ENCODE measurements at places on chromosomes 5 and 9.

DNA sequence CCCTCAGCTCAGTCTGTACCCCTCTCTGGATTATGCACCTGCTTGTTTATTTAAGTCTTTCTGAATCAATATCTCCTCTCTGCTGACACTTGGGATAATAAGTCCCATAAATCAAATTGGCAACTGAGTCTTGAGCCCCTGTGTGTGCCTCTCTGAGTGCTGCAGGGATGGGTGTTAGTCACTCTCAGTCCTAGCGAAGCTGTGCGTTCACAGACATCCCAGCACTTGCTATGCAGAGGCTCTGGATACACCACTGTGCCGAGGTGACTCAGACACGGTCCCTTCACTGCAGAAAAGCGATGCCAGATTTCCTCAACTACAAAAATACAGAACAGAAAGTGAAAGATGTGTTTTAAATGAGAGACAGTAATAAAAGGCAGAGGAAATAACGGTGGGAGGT is 4.1 kb upstream of the KCNMB1 start:
- DNase-seq = no peak

DNA sequence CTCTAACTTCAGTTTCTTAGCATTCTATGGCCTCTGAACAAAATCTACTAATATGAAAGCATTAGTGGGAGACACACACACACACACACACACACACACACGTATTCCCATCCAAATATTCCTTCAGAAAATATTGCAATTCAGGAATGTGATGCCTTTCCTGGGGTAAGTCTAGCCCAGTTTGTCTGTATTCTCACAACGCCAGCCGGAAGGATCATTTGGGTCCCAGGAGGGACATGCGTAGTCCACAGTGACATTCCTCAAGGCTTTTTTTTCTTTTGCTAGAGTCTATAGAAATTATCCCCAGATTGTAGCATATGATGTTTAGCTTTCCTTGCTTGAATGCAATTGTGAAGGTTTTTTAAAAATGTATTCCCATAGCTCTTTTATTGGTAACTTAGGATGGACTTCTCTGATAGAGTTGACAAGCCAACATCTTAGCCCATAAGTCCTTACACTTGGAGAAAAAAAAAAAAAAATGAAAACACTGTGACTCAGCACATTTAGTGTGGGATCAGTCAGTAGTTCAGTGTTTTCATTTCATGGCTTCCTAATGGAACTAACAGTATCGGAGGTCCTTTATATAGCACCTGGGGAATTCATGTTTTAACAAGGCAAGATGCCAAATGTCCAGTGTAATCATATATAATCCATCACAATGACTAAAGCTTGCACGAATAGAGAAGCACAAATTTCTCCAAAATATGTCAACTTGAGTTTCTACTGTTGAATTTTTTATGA is 316.5 kb downstream of the DIRAS2 start:
- no peak for DNase-seq

- DNase-seq = no peak
Measured at GRCh38 chr5:132807163-132807838, 5.8 kb upstream of the SOWAHA start.

DNA sequence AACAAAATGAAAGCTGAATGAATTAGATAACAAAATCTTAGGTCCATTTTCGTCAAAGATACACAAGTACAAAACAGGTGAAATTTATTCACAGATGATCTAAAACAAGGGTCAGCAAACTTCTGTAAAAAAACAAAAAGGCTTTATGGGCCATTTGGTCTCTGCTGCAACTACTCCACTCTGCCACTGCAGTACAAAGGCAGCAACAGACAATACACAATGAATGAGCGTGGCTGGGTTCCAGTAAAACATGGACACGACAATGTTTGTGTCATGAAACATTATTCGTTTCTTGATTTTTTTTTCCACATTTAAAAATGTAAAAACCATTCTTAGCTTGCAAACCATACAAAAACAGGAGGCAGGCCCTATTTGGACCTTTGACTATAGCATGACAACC is 71.9 kb downstream of the ECPAS start:
- no peak for DNase-seq

DNA sequence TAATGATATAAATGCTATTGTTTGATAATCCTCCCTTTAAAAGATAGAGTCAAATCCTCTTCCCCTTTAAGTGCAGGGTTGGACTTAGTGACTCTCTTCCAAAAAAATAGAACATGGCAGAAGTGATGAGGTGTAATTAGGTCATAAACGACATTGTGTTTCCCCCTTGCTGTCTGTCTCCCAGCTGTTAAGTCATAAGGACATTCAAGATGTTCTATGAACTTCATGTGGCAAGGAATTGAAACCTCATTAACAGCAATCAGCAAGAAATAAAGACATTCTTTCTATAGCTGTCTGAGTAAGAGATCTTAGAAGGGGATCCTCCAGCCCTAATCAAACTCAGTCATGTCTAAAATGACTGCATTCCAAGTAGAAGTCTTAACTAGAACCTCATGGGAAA is 3.3 kb upstream of the SLC25A46 start:
- DNase-seq = no peak

DNA sequence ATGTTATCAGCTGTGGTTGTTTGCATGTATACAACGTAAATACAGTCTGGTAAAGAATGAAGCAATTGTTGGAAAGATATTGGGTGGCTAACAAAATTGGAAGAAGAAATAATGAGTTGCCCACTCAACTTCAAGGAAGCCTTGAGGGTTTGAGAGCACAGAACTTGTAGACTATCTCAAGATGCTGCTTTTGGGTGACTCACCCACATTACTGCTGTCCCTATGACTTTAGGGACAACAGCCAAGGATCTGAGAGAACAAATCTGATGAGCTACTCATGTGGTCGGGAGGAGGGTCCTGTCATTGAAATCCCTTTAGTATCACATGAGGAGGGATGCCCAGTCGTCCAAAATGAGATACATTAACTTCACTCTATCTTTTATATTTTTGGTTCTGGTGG is 261.8 kb downstream of the GAS1 start:
- DNase-seq = no peak

DNA sequence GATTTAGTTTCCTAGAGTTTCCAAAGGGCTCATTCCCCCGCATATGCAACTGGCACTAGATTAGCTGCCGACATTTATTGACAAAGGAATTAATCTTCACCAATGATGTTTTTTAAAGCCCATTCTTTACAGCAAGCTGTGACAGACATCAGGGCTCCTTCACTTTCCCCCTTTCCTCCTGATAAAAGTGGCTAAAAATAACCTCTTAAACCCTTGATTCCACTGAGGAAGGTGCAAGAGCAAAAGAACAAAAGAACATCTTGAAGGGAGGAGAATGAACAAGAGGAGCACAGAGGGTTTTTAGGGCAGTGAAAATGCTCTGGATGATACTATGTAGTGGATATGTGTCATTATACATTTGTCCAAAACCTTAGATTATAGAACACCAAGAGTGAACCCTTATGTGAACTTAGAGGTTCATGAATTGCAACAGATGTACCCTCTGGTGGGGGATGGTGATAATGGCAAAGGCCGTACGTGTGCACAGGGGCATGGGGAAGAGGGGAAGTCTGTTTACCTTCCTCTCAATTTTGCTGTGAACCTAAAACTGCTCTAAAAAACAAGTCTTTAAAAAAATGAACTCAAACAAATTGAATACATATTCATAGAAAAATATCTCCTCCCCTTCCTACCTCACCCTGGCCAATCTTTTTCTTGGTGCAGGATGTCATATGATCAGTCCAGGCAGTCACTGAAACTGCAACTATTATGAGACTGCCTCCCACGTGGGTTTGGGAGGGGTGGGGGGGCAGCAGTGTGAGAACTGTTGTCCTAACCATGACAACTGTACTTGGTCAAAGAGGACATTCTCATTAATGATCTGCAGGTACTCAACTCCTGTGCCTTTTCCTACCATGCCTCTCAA is 83.0 kb downstream of the MARCHF3 start:
- DNase-seq = no peak

DNA sequence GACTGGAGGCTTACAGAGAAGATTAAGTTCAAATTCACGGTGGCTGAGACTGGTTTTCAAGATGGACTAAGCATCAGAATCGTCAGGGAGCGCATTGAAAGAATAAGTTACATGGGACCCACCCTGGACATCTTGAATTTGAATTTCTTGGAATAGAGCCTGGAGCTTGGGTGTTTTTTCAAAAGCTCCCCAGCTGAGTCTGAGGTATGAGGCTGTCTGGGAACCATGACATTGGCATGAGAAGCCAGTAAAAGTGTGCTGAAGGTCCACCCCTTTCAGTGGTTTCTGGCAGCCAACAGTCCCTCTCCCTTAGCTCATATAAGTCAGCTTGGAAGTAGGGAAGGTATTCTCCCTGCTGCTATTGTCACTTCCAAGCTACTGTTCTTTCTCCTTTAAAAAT is 97.8 kb downstream of the MAST4 start:
- no peak for DNase-seq

Measured in T-helper 2 cell (primary cell).